ENCODE measurements at places on chromosomes 5 and 9.

- DNase-seq = no peak
Measured at GRCh38 chr9:36862206-36863145, 171.6 kb downstream of the PAX5 start.

GRCh38 chr9:117304549-117304948, 110.3 kb downstream of the ASTN2 start:
- no peak for DNase-seq

DNA sequence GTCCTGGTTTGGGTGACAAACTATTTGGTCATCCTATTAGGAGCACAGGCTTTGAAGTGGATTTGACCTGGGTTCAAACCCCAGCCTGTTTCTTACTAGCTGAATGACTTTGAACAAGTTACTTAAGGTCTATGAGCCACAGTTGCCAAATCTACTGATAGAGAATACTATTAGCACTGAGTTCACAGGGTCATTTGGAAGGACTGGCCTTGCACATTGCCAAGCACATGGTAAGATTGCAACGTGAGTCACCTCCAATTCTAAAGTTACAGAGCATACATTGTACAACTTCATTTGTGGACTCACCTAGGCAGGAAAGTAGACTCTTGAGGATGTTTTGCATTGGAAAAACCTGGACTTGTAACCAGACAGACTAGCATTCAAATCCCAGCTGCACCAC, 38.9 kb downstream of the MFAP3 start:
- DNase-seq = no peak

- DNase-seq = no peak
Measured at GRCh38 chr5:41094871-41095270, 23.7 kb upstream of the MROH2B start.

- no peak for DNase-seq
Measured at GRCh38 chr9:27925815-27926214, 352.5 kb upstream of the C9orf72 start.

- DNase-seq = no peak
Measured at GRCh38 chr9:31112491-31112890, 1272.0 kb upstream of the ACO1 start.

- DNase-seq = no peak
Measured at GRCh38 chr5:174154559-174154958, 109.1 kb downstream of the NSG2 start.

- DNase-seq = no peak
Measured at GRCh38 chr5:1973391-1974013, 90.8 kb upstream of the IRX4 start.

DNA sequence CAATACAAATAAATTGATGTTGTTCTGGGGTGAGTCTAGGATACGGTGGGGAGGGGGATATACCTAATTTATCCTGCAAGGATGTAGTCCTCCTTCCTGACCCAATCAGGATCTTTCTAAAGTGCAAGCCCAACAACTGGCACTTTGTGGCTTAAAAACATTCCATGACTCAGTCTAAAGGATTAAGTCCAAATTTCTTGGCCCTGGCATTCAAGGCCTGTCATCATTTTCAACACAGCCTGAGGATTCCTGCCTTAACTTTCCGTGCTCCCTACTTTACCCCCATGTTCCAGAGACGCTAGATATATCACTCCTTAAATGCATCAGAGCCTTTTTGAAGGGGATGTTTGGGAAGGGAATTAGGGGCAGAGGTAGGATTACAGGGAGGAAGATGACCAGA, 1.0 kb downstream of the FAM221B start:
- no peak for DNase-seq

DNA sequence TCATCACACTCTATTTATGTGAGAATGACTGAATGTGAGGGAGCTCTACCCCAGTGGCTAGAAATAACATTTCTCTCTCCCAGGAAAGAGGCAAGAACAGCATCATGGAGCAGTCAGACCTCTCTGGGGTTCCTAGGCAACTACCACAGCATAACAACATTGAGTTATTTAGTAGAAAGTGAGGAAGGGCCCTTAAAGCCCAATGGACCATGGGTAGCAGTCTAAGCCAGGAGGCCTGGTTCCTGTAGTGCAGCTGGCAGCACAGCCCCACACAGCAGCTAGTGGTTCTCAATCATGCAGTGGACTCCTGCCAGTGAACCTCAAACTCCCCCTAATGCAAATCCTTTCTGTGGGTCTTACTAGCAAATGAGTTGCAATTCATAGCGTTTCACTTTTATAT, 55.3 kb downstream of the SPEF2 start:
- no peak for DNase-seq

GRCh38 chr5:93017849-93018248, 563.2 kb downstream of the NR2F1-AS1 start:
- no peak for DNase-seq

DNA sequence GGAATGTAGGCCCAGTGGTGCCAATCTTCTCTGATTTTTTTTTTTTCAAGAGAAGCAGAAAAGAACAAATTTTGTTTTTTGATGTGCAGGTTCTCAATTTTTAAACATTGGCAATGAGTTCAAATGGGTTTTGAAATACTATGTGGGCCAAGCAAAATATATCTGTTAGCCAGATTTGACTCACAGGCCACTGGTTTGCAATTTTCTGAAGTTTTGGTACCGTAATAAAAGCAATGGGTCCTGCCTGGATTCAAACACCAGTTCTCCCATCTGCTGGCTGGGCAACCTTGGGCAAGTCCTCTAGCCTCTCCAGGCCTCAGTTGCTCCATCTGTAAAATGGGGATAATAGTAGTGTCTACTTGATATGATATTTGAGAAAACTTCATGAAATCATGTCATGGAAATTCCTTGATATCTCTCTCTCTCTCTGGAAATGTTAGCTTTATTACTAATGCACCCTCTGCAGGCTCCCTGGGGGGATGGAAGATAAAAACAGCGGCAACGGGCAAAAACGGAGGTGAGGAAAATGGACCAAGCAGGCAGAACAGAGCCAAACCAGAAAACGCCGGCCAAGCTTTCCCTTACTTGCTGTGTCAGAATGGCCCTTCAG, 63.4 kb downstream of the SMIM23 start:
- DNase-seq = no peak

Data from effector memory CD4-positive, alpha-beta T cell (primary cell).